Activated naive CD8-positive, alpha-beta T cell treated with anti-CD3 and anti-CD28 coated beads for 36 hours (primary cell): ENCODE measurements at places on chromosomes 2 and 18. TPM values are rescaled to one million over a fixed set of nuclear protein-coding genes. Genes with fewer than 3 reads are reported as not detected.
A peak's percentile ranks its signal among the peaks of the same experiment; 100 is the strongest.

- H3K36me3 ChIP-seq: peaks cover 49% of the 10 kb centered on the region
- H3K4me3 ChIP-seq: no peak overlapping the region
- H3K4me1 ChIP-seq: peaks cover 41% of the 10 kb centered on the region
- no peak for DNase-seq
- H3K27ac ChIP-seq: peak overlapping the region; percentile 83
Measured at GRCh38 chr2:30503007-30503694, 56.1 kb downstream of the LCLAT1 start.

GRCh38 chr18:24022161-24022560, 7.6 kb downstream of the TTC39C start:
- peak overlapping the region; percentile 97 for H3K27ac ChIP-seq
- H3K36me3 ChIP-seq: peaks cover 45% of the 10 kb centered on the region
- H3K4me1 ChIP-seq: peaks cover 82% of the 10 kb centered on the region
- no peaks in the 10 kb centered on the region for H3K27me3 ChIP-seq
- no peak for DNase-seq
- H3K4me3 ChIP-seq: no peak overlapping the region

DNA sequence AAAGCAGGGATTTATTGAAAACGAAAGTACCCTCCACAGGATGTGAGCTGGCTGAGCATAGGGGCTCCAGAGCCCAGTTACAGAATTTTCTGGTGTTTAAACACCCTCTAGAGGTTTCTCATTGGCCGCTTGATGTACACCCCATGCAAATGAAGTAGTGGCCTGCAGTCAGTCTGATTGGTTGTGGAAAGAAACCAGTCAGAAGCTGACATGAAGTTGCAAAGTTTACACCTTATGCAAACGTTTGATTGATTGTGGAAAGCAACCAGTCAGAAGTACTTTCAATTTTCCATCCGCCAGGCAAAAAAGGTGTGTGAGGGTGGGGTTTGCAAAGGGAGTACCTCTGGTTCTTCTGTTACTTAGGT, 62.3 kb downstream of the VWA3B start:
- H3K27ac ChIP-seq: peak overlapping the region; percentile 23
- no peaks in the 10 kb centered on the region for H3K36me3 ChIP-seq
- H3K27me3 ChIP-seq: peaks cover 10% of the 10 kb centered on the region
- DNase-seq: peak; percentile 17
- no peak overlapping the region for H3K4me3 ChIP-seq

The IMPACT gene
- total RNA-seq: 26.4 TPM

The NYAP2 gene
- not detected for total RNA-seq

The EPC2 gene
- 28.5 TPM for total RNA-seq

The POTEI gene
- total RNA-seq: not detected
